ENCODE measurements at places on chromosomes 6 and 20.

GRCh38 chr20:58697201-58697866 is 4.7 kb downstream of the NPEPL1 start:
- DNase-seq = no peak

DNA sequence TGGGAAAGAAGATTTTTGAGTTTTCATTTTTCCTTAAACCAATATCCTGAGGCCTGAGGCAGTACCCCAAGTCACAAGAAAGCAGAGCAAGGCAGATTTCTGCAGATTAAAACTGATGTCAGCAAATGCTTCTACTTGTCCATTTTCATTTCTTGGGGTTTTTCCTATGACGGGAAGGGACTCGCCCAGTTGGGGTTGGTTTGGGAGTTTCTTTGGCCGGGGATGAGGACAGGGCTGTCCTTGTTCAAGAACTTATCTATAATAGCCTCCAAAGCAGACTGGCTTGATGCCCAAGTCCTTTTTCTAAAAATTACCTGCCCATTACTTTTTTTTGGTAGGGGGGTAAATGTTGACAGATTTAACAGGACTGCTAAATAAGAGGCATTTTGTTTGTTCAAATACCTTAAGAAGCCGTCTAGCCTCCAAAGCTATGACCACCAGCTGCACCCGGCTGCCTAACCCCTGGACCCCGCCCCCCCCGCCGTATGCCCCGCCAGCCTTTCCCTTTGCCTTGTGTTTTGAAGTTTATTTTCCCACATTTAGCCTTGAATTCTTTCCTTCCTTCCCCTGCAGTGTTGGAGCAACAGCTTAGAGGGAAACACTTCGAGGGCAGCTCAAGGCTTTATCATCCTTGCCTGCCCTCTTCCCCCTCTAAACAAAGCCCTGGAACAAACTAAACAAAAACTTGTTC is 2.5 kb downstream of the KCNK5 start:
- no peak for DNase-seq

- no peak for DNase-seq
Measured at GRCh38 chr6:125303512-125303854, 1.7 kb upstream of the HDDC2 start.

DNA sequence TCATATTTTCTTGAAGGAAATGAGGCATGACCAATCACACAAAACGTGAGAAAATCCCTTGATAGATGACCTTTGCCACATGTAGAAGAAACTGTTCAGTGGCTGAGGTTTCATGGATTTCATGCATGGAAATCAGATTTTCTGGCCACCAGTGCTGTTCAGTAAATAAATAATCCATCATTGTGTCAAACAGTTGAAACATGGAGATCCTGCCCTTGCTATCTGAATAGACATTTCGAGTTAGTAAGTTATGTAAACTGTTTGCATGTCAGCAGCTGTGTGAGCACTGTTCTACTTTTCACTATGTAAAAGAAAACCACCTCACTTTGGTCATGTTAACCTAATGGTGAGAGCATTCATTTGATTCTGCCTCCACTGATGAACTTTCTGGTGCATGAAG is 793.9 kb upstream of the EPHA7 start:
- DNase-seq = no peak

GRCh38 chr6:45115696-45116095 is 212.4 kb upstream of the RUNX2 start:
- no peak for DNase-seq

GRCh38 chr6:16249971-16250370 is 11.6 kb downstream of the GMPR start:
- DNase-seq = no peak

All from activated T-helper 2 cell treated with anti-CD3 and anti-CD28 coated beads, Interferon-gamma antibody, Interleukin-2, Interleukin-4, amounts not matched to agents 10 μg/mL and 5 μg/mL and 100 μg/mL, durations not matched to agents 14 hours and 24 hours and 36 hours (primary cell).